A549 treated with AZD2906 at 1 μM for 4 hours (cell line): ENCODE measurements at places on chromosomes 13 and 19. TPM values are rescaled to one million over a fixed set of nuclear protein-coding genes. Genes with fewer than 3 reads are reported as not detected.

SERPINE3 gene
- 0.03 TPM in 1 of 5 replicates, not detected in the others for total RNA-seq

MCEMP1 gene
- not detected in 5 replicates for total RNA-seq

ACP7 gene
- total RNA-seq: 0.05 to 0.10 TPM (median 0.05 TPM) in 4 of 5 replicates, not detected in the other

TMEM86B gene
- 1.8 to 4.7 TPM (median 4.1 TPM) in 5 replicates for total RNA-seq

FCER2 gene
- total RNA-seq: not detected in 5 replicates

KLK6 gene
- 0.15 to 0.54 TPM (median 0.22 TPM) in 5 replicates for total RNA-seq

OR4F17 gene
- total RNA-seq: not detected in 5 replicates

CAMSAP3 gene
- 4.8 to 6.6 TPM (median 6.4 TPM) in 5 replicates for total RNA-seq

LYL1 gene
- total RNA-seq: 0.72 to 1.0 TPM (median 0.85 TPM) in 5 replicates

PTGER1 gene
- 0.07 to 0.15 TPM (median 0.12 TPM) in 3 of 5 replicates, not detected in the others for total RNA-seq

PEG3 gene
- total RNA-seq: not detected in 5 replicates

LMTK3 gene
- total RNA-seq: 2.5 to 5.4 TPM (median 5.0 TPM) in 5 replicates

ADGRL1 gene
- 5.6 to 8.8 TPM (median 6.7 TPM) in 5 replicates for total RNA-seq

ACP5 gene
- 0.14 to 0.39 TPM (median 0.22 TPM) in 5 replicates for total RNA-seq

CRX gene
- not detected in 5 replicates for total RNA-seq

ZNF98 gene
- not detected in 5 replicates for total RNA-seq

LRRC63 gene
- 0.08 TPM in 1 of 5 replicates, not detected in the others for total RNA-seq

CYP4F8 gene
- total RNA-seq: not detected in 5 replicates

RXFP2 gene
- not detected in 5 replicates for total RNA-seq

FLT1 gene
- total RNA-seq: 0.03 to 0.10 TPM (median 0.03 TPM) in 3 of 5 replicates, not detected in the others

ZNF439 gene
- not detected in 5 replicates for total RNA-seq

NMRK2 gene
- not detected in 5 replicates for total RNA-seq

METTL21C gene
- total RNA-seq: not detected in 5 replicates

ZNF253 gene
- 0.03 TPM in 1 of 5 replicates, not detected in the others for total RNA-seq

ECSIT gene
- total RNA-seq: 26.1 to 33.0 TPM (median 29.6 TPM) in 5 replicates

S1PR4 gene
- 0.10 to 0.22 TPM (median 0.14 TPM) in 5 replicates for total RNA-seq

GDF15 gene
- 10.6 to 23.6 TPM (median 18.0 TPM) in 5 replicates for total RNA-seq

ZNF569 gene
- total RNA-seq: 3.7 to 6.1 TPM (median 4.6 TPM) in 5 replicates

FLT3LG gene
- total RNA-seq: 1.1 to 1.7 TPM (median 1.3 TPM) in 5 replicates

MAP1S gene
- 27.6 to 35.0 TPM (median 33.4 TPM) in 5 replicates for total RNA-seq

CXCL17 gene
- 0.10 to 0.13 TPM (median 0.10 TPM) in 3 of 5 replicates, not detected in the others for total RNA-seq

EBI3 gene
- 2.5 to 4.9 TPM (median 3.1 TPM) in 5 replicates for total RNA-seq

FCHO1 gene
- total RNA-seq: 17.6 to 21.4 TPM (median 18.4 TPM) in 5 replicates

FXYD1 gene
- 0.10 to 0.83 TPM (median 0.31 TPM) in 5 replicates for total RNA-seq

SLC27A1 gene
- total RNA-seq: 2.2 to 3.0 TPM (median 2.4 TPM) in 5 replicates

TJP3 gene
- total RNA-seq: 0.25 to 0.59 TPM (median 0.37 TPM) in 5 replicates

EDNRB gene
- not detected in 5 replicates for total RNA-seq

GPR183 gene
- not detected in 5 replicates for total RNA-seq

CD70 gene
- 12.1 to 25.6 TPM (median 19.9 TPM) in 5 replicates for total RNA-seq

CGB3 gene
- not detected in 5 replicates for total RNA-seq

TMEM259 gene
- 80.7 to 142 TPM (median 126 TPM) in 5 replicates for total RNA-seq

OR7G2 gene
- not detected in 5 replicates for total RNA-seq
